ENCODE measurements at places on chromosomes 5 and 9. TPM values are rescaled to one million over a fixed set of nuclear protein-coding genes. Genes with fewer than 3 reads are reported as not detected.

Gene ZBTB26
- 1.8 TPM for total RNA-seq

Gene CCNI2
- 0.25 TPM for total RNA-seq

Gene AGXT2
- total RNA-seq: not detected

Gene ANXA2R
- total RNA-seq: 8.1 TPM

Gene ETF1
- total RNA-seq: 100 TPM

Gene MLANA
- not detected for total RNA-seq

Gene SPINK6
- total RNA-seq: not detected

Gene MED10
- 27.8 TPM for total RNA-seq

Gene CAMK2A
- not detected for total RNA-seq

Gene C8G
- 0.84 TPM for total RNA-seq

Gene HMMR
- total RNA-seq: 43.2 TPM

Gene ANKRD18B
- total RNA-seq: 0.34 TPM

Gene WDR5
- 30.4 TPM for total RNA-seq

Gene SH3PXD2B
- total RNA-seq: 15.7 TPM

Gene NREP
- 8.5 TPM for total RNA-seq

Gene PRDM9
- not detected for total RNA-seq

Gene BBLN
- total RNA-seq: 182 TPM

Gene GFI1B
- not detected for total RNA-seq

Gene SLC6A18
- total RNA-seq: not detected

Gene NUTM2G
- not detected for total RNA-seq

Gene FSTL4
- total RNA-seq: not detected

Gene LCP2
- 9.4 TPM for total RNA-seq

Gene FBP2
- total RNA-seq: not detected

Gene HSD17B4
- total RNA-seq: 100 TPM

Gene SLC4A9
- not detected for total RNA-seq

Gene CDC25C
- 9.4 TPM for total RNA-seq

Gene KLHL3
- 1.2 TPM for total RNA-seq
